Chondrocyte (in vitro differentiated cells): ENCODE measurements at places on chromosomes 7 and 10.

DNA sequence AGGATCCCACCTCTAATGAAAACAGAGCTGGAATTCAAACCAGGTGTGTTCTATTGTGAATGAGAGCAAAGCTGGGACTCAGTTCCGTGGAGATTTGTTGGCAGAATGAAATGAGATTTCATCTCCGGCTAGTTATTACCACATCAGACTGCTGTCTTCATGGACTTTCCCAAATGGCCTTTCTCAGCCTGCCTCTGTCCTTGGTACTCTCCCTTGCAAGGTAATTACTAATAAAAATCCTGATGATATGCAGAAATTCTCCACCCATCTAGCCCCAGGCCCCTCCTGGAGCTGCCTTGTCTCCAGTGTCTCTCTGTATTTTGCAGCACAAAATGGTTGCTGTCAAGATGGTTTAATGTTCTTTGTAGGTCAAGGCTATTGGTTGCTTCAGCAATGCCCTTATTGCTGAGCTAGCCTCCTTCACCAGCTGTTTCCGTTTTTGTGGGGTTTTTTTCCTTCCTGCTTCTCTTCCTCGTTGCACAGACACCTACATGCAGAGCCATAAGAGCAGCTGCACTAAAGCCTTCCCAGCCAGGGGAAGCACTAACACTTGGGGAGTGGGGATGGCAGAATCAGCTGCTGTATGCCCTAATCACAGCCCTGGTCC is 185.0 kb upstream of the GHITM start:
- no peak for DNase-seq

DNA sequence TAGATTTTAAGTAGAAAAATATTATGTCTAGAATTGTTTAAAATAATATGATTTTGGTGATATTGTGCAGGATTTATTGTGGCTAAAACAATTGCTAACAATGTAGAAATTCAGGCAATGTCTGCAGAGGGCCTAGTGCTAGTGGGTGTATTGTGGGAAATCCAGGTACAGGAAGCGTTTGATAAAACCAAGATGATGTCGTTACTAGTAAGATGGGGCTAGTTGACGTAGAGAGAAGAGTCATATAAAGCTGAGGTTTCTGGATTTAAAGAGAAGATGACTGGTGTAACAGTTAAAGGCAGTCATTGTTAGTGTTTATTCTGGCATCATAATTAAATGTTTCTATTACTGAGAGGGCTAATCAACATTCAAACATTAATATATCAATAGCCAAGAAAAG is 43.5 kb downstream of the ADK start:
- no peak for DNase-seq

DNA sequence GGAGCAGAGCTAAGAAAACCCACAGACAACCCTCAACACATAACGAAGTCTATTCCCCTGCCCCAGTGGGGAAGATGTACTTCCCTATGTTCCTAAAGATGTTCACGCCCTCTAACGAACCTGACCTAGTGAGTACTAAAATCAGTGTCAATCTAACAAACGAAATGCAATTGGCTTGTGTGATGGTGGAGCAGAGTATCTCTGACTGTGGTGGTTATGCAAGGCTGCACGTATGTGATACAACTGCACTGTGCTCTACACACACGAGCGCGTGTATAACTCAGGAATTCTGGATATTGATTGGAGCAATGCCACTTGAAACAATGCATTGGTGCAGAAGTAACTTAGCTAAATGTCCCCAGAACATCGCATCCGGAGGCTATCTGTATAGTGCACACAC is 1.3 kb downstream of the ANKRD16 start:
- DNase-seq: no peak

DNA sequence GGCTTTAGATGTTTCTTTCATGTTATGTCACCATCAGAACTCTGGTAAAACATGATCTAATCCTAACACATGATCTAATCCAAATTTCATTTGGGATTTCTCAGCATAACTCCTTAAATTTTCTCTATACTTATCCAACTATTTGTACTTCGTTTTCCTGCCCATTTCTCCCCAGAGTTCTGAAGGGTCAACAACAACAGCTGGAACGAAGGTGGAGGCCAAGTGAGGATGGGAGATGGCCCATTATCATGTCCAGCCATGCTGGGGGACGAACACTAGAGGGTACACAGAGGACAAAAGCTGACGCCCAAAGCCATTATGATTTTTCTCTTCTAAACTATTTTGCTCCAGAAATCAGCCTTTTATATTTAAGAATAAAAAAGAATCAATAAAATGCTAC is 185.4 kb downstream of the DOCK4 start:
- no peak for DNase-seq

DNA sequence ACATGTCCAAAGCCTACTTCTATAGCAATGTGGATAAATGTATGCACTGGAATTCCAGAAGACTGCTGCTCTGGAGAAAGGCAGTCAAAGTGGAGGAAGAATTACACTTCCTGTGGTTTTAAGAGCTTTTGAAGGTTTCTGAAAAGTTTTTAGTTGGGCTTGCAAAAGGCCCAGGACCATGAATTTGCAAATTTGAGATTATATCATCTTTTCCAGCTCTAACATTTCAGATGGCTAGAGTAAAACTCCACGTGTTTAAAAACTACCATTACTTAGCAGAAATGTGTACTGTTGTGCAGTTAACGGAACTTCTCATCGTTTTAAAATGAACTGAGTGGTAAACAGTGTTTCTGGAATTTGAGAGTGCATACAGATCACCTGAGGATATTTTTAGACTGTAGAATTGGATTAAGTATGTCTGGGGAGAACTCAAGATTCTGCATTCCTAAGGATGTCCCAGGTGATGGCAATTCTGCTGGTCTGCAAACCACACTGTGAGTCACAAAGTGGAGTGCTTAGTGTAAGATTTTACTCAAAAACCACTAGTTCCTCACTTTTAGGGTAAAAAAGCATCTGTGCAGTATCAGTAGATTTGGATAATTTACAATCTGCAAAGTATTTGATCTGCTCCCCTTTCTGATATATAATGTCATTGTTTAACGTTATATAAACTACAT is 32.9 kb upstream of the CCDC71L start:
- DNase-seq: no peak

DNA sequence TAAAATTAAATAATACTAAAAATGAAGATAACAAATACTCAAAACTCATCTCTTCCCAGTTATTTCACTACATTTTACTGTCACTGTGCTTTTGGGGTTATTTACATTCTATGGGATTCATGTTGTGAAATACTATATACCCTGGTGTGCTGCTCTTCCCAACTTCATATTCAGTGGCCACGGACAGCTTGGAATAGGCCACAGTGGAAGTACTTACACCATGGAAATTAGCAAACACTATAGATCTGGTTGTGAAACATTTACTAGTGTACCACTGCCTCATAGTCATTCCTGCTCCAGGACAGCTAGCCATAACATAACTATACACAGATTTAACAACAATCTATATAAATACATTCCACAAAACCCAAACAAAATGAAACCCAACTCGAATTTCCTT is 21.2 kb upstream of the KDM7A start:
- no peak for DNase-seq

DNA sequence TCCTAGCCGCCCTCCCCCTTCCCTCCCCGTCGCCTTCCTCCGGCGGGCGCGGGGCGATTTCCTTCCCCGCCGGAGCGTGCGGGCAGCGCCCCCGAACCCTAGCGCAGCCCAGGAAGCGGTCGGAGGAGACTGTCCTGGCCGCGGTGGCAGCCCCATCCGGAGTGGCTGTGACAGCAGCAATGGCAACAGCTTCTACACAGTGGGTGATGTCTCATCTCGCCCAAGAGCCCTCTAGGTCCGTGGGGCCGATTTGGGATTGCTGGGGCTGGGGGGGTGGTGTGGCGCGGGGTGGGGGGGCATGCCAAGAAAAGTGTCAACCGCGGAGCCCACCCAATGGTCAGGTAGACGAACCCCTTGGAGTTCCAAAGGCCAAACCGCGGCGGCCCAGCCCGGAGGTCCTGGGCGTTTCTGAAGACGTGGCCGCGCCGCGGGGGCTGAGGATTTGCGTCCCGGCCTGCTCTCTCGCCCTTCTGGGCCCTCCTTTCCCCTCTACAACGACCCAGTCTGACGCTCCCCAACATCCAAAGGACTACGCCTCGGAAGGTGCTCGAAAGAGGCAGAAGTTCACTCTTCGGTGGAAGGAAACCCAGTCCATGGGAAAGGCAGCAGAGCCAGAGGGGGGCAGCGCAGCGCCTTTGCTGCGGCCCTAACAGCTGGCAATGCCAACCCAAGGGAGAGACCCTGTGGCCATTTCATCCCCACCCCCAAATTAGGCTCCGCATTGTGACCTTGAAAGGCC is 603 bp upstream of the TWIST1 start:
- DNase-seq: no peak

DNA sequence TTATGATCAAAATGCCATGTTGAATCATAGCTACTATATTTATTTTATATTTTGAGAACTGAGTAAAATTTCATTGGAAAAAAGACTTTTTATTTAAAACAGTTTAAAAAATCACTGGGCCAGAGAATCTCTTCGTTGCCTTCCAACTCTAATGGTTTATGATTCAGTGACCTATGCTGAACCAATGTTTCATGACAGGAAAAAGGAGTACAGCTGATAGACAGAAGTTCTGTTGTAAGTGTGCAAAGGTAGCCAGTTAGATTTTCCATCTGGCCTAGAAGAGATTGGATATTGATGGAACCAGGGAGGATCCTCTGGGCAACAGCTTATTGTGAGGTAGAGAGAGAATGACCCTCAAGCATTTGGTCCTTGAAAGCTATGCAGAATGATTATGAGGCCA is 745.8 kb downstream of the SUGCT start:
- DNase-seq: no peak

GRCh38 chr10:7389346-7389745 is 21.5 kb downstream of the SFMBT2 start:
- no peak for DNase-seq

- DNase-seq: no peak
Measured at GRCh38 chr10:88497913-88498312, 85.2 kb downstream of the RNLS start.

- DNase-seq: no peak
Measured at GRCh38 chr7:122212754-122213153, 68.7 kb upstream of the AASS start.

GRCh38 chr10:110317866-110318850 is 13.4 kb upstream of the SMNDC1 start:
- DNase-seq: no peak

DNA sequence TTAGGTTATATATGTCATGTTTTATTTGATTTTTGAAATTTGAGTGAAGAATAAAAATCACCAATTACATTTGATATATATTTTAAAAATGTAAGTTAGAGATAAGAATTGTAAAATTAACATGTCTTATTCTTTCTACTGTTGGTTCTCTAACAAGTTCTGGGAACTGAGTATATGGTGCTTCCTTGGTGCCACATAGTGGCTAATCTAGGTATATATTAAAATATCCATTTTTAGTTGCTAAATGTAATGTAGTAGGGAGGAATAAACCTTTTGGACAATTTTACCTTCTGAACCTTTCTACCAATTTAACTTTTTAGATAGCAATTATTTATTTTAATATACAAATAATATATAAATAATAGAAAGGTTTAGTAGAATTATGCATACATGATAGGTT is 17.5 kb downstream of the CFAP69 start:
- no peak for DNase-seq

- DNase-seq: no peak
Measured at GRCh38 chr10:46033602-46034011, 3.2 kb upstream of the NCOA4 start.

DNA sequence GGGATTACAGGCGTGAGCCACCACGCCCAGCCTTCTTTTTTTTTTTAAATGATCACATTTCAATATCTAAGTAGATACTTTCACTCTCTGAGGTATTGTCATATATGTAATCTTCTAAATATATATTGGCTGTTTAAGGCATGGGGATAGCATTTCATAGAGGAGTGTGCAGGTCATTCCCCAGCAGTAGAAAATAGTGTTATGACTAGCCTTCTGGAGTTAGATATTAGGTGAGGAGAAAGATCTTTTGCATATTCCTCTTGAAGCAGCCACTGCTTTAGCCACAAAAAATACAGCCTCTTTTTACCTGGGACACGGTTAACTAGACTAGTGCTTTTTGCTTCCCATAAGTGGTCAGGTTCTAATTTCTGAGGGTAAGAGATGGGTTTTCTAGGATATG is 28.9 kb downstream of the ADD3 start:
- no peak for DNase-seq

DNA sequence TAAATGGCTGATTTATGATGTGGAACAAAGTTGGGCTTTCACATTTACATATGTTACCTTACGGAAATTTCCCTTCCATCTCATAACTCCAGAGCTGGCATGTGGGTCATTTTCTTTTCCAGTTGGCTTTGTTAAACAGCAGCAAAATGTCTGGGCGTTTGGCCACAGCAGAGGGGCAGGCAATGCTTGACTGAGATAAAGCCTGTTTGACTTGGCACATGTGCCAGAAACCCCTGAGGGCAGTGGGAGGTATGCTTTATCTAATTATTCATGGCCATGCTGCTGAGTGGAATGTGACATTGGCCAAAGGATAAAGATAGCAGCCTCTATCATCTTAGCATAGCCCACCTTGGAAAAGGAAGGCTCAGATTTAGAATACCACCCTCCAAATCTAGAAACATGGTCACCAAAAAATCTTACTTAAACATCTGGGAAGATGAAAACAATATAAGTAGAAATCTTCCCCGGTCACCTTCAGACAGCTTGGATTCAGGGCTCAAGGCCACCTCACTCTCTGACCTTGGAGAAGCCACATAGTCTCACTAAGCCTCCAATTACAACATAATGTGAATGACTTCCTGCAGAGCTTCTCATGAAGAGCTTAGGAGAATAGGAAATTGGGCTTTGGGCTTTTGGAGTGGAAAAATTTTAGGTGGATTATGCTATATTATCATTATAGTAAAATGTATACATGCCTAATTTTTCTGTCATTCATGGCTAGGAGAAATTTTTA is 101.5 kb downstream of the GRM3 start:
- DNase-seq: no peak

- DNase-seq: no peak
Measured at GRCh38 chr10:87790185-87790584, 27.8 kb downstream of the ATAD1 start.

GRCh38 chr7:1092806-1093501 is 5.0 kb downstream of the GPER1 start:
- no peak for DNase-seq

DNA sequence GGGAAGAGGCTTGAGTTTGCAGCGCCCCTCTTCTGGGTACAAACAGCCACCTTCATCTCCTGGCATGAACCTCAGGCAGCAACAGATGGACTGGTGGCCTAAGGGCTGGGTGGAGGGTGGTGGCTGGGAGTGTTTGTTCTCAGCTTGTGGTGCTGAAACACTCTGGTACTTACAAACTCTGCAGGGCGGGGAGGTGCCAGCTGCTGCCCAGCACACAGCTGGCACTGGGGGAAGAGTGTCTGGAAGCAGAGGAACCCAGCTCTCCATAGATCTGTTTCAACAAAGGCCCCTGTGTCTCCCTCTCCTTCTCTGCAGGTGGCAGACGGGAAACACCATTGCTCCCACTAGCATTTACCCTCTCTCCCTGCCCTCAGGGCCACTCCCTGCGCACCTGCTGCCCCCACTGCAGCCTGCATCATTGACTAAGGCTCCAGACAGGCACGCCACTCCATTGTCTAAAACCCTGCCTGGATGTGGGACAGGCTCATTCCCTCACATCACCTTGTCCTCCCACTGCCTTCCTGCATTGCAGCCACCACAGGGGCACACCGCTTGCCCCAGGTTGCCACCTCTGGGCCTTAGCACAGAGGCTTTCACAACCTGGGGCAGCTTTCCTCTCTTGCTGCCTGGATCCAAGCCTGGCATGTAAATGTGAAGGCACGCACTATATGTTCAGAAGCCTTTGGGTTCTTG is 6.5 kb downstream of the ARHGAP22 start:
- DNase-seq: no peak
